Effector memory CD4-positive, alpha-beta T cell (primary cell): ENCODE measurements at places on chromosomes 3 and 15.

GRCh38 chr15:51931638-51932037, 39.9 kb downstream of the LEO1 start:
- DNase-seq, result no peak

GRCh38 chr15:56734013-56734635, 815 bp upstream of the ZNF280D start:
- DNase-seq, result no peak

DNA sequence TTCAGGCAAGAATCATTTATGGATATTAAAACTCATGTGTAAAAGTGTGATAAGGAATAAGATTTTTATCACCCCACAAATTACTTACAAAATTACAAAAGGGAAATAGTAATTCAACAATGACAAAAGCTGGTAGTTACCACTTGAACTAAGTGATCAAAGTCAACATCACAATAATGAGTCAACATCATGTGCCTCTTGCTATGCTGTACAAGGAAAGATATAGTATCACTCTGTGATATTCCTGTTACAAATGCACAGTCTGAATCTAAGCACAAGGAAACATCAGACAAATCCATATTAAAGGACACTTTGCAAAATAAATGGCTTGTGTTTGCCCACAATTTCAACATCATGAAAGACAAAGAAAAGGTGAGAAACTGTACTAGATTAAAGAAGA, 90.5 kb upstream of the PLCL2 start:
- no peak for DNase-seq

DNA sequence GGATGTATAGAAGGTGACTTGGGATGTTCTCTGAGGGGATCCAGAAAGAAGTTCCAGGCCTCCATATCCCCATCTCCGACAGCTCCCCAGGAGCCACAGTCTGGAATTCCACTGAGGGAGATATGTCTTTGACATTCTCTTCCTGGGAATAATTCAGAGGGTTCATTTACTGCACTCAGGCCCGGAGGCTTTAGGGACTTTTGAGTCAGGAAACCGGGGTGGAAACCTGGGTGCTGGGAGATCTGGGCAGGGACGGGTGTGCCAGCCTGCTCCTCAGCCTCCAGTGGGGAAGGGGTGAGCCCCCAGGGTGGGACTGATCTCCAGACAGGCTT, 147.7 kb downstream of the SMAD6 start:
- no peak for DNase-seq

DNA sequence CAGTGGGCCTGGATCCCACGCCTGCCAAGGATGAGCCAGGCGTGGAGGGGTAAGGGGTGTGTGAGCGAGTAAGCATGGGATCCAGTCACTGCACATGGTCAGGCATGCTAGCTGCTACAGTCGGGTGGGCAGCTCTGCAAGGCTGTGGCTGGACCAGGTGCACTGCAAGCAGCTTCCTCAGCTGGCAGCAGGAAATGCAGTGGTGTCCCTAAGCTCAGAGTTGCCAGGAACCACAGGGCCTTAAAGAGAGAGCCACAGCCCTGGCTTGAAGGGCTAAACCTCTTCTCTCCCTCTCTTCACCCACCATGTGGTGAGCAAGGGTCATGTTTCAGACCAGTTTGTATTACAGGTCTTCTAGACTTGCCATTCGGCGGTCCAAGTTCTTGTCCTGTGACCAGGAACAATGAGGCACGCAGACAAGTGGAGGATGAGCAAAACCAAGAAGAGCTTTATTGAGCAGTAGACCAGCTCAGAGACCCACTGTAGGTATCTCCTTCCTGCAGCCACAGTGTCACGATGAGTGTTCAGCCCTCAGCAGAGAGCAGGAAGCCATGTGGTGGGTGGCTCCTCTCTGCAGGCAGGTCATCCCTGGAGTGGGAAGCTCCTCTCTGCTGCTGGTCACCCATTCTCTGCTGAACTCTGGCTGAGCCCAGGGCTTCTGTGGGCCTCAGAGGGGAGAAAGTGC, 511.9 kb downstream of the PYDC2 start:
- DNase-seq, result no peak

DNA sequence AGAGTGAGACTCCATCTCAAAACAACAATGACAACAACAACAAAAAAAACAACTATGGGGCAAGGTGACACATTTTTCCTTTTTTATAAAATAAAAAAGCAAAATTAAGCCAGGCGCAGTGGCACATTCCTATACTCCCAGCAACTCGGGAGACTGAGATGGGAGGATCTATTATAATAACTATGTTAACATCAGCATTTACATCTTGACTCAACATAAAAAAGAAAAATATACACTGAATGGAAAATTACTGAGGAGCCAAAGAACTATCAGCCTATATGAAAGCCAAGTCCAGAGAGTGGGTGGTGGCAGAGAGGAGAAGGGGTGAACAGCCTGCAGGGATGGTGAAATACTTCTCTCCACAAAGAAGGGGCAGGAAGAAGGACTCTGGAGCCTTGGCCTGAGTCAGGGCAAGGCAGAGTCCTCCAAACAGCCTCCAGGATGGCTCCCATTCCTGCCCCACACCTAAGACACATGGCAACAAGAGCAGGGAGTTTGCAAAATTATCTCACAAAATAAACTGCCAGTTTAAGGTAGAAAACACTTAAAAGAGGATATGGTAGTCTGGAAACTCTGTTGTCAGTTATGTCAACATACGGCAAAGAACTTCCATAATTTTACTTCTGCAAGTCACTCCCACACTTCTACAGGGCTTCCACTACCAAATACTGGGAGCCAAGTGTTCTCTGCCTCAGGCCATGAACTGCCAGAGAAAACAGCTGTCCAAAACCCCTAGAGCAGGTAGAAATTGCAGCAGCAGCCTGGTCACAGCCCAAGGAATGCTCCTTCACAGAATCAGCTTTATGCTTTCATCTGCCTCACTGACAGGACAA, 25.9 kb downstream of the HSPBAP1 start:
- no peak for DNase-seq
